Hematopoietic multipotent progenitor cell treated with erythropoietin and hydrocortisone succinate and interleukin-3 and kit ligand, for 8 days (in vitro differentiated cells): ENCODE measurements at places on chromosomes 12 and 14.

GRCh38 chr14:57382283-57382682, 8.1 kb upstream of the NAA30 start:
- no peak for DNase-seq

DNA sequence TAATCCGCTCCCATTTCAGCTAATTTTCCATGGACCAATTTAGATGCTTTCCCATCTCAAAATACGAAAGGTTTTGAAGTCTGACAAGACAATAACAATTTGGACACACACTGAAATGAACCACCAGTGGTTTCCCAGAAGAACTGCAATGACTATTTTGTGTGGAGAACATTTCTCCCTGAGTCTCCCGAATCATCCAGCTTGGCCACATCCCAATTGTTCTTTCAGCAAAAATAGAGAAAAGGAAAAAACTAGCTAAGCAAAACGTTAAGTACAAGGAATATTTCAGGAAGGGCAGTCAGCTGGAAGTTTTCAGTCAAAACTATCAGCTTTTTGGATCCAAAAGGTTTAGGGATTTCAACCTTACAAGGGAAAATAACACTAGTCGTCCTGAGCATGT, 390.6 kb downstream of the KCNH5 start:
- no peak for DNase-seq

DNA sequence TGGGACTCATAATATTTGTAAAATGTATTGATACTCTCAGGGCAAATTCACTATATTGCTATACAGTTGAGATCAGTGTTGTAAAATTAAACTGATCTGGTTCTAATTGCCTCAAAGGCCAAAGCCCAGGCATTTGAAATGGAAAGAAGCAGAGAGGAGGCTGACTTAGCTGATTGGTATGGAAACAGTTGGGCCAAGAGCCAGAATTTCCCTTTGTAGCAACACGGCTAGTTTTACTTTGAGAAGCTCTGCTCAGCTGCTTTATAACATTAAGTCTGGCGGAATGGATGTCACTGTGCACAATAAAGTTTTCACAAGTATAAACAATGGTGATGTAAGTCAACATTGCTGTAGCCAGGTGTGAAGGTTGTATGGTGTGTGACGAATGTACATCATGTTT, 186.4 kb downstream of the MSRB3 start:
- DNase-seq = no peak

DNA sequence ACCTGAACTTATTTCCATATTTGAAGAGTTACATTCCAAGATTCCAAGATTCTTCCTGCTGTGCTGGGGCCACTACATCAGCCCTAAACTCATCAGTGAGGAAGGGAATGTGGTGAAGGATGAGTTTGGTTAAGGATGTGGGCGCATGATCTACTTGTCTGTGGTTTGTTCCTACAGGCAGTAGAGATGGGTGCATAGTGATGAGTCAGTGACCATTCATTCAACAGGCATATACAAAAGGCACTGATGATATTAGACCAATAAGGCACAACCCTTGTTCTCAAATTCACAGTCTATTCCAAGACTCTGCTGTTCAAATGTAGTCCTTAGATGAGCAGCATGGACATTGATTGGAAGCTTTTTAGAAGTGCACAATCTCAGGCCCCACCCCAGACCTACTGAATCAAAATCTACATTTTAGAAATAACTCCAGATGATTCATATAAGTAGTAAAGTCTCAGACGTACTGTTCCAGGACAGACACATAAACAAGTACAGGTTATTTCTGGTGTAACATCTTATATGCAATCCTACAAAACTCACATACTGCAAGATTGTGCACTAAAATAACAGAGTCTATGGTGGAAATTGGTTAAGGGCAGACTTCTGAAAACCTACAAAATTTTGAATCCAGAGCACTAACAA, 47.7 kb upstream of the MAP3K9 start:
- no peak for DNase-seq

- DNase-seq = no peak
These were observed 47.5 kb downstream of the IFNG start for GRCh38 chr12:68111995-68112394.

DNA sequence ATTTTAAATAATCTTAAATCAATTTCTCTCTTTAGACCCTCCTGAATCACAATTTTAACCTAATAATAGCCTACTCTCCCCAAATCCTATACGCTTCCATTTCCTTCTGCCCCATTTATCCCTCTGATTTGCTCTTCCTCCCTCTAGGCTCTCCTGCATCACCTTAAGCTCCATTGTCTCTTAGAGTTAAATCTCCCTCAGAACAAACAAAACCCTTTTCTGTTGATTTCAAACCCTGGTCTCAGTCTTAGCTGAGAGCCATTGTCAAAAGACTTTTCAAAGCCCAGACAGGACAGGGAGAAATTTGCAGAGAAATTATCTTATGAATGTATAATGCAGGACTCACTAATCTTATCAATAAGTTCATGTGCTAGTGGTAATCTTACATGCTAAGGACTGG, 106.1 kb downstream of the C12orf75 start:
- DNase-seq = no peak
